ENCODE measurements at places on chromosomes 5 and 9.

DNA sequence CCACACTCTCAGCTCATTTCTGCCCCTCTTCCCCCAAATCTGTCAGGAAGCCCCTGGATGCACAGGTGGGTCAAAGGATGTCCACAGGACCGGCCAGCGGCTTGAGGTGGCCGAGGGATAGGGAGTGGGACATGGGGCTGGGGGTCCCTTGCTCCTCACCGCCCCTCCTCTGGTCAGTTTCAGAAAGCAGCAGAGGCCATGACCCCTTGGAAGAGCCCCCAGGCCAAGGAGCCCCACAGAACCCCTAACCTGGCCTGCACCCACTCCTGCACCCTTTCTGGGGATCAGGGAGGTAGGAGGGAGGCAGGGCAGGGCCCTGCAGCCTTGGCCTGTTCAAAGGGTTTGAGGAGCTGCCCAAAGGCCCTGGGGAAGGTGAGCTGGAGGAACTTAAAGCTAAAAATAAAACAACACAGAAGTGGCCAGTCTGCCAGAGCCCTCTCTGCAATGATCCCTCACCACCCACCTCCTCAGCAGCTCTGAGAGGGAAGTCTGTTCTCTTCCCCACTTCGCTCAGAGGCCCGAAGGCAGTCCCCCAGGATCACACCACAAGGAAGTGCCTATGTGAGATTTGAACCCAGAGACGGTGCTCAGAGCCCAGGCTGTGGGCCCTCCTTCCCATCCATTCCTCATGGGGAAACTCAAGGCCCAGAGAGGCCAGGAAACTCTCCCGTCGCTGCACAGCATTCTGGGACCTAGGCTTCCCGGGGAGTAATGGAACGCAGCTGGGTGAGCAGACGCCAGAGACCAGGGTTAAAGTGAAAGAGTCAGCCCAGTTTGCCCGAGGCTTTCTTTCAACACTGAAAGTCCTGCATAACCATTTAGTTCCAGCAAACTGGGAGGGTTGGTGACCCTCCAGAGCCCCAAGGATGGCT lies 910 bp downstream of the ENG start:
- no peak for DNase-seq

DNA sequence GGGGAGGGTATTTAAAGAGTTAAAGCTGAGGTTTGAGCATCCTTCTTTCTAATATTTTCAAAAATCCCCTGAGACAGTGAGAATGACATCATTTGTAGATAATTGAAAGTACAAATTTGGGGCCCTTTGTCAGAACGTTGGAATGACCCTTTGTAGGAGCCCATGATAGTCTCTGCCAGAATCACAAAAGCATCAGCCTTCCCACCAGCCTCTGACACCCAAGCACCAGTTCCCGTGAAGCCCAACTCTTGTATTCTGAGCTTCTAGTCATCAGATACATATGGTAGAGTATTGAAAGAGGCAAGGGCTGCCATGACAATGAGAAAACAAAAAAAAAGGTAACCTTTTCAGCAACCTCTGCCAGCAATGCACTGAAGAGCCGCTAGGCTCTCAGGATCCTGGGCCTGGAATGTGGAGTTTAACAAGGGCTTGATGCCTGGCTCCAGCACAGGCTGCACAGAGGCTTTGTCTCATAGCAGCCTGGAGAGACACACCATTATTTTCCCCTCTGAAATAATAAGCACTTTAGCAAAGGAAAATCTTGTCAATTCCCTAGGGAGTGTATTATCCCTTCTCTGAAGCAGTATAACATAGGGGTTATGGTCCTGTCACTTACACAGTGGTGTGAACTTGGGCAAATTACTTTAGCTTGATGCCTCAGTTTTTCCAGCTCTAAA lies 114.4 kb downstream of the ZNF608 start:
- peak; percentile 32 for DNase-seq

DNA sequence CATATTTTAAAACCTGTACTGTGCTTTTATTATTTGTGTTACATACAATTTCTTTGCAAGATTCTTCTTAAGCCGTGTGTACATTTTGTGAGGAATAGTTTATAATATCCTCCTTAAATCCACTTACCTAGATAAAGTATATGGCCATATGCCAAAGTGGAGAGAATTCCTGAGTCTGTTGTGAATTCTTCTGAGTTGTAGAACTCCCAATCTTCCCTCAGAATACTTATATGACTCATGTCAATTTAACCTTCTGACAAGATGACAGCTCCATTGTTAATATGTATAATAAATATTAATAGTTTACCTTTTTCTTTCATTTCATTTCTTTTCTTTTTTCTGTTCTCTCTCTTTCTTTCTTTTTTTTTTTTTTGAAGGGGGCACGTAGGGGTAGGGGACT lies 6.0 kb upstream of the RICTOR start:
- DNase-seq, result no peak

DNA sequence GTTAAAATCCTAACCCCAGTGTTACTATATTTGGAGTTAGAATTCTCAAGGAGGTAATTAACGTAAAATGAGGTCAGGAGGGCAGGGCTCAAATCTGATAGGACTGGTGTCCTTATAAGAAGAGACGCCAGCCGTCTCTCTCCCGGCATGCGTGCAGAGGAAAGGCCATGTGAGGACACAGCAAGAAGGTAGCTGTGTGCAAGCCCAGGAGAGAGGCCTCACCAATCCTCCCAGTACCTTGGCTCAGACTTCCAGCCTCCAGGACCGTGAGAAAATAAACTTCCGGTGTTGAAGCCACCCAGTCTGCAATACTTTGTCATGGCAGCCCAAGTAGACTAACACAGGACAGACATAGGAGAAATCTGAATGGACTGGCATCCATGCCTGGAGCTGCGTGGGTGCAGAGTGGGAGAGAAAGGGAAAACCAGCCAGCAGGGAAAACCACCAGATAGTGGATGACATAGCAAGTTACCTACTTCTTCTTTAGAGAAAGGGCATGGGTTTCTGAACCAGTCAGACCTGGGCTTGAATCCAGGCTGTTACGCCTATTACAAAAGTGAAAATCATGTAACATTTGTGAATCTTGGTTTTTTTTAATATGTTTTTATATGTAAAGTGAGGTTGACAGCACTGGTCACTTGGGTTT lies 89.2 kb downstream of the FSTL4 start:
- no peak for DNase-seq

DNA sequence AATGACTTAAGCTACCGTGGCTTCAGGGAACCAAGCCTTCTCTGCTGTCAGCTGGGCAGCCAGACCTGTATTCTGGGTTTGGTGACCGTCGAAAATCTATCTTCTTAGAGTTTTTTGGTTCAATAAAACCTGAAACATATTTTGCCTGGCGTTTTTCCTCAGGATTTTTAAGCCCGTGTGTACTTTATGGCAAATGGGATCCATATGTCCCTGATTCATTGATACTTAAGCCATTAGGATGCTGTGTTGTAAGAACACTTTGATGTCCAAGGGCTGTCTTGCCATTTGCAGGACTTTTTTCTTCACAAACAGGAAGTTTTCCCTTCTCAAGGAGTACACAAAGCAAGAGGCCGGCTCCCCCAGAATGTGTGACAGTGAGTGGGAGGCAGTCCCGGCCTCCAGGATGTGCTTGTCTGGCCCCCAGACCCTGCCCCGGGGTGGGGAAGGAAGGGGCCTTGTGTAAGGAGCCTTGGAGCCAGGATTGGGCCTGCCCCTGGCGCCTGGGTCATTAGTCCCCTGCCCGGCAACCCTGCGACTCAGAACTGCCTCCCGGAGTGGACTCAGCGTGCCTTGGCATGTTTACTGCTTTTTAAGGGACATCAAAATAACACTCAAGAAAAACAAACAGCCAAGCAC lies 83.4 kb upstream of the SMIM23 start:
- DNase-seq, result no peak

DNA sequence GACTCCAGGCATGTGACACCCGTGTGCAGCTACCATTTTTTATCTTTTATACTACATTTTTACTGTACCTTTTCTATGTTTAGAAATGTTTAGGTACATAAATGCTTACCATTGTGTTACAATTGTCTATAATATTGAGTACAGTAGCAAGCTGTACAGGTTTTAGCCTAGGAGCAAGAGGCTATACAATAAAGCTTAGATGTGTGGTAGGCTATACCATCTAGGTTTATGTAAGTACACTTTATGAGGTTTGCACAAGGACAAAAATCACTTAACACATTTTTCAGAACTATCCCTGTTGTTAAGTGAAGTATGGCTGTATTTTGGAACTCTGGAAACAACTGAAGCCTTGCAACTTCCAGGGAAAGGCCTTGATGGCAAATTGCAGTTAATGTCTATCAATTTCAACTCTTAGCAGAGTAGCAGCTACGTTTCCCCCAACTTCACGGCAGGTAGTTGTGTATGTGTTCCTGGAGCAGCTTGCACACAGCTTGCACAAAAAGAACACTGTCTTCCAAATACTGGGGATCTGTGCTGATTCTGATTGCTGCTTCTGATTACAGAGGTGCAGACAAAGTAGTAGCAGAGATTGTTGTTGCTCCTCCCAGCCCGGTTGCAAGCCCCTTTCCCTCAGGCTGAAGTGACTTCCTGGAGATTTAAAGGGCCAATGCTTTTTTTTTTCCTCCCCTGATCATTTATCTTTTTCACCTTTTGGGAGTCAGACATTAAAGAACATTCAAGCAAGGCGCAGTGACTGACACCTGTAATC lies 30.0 kb downstream of the SIL1 start:
- DNase-seq, result no peak

DNA sequence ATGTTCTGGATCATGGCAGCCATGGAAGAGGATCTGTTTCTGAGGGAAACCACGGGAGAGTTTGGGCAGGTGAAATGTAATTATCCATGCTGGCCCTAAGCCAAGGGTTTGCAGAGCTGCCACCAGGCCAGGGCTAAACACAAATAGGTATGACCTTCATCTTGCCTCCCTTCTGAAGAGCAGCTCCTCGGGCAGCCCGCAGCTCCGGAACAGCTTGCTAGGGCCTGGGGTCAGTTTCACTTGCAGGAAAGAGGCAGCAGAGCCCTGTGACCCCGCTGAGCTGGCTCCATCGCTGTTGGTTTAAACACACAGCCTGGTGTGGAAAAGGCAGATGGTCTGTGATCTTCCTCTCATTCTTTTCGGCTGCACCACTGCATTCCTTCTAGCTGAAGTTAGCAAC lies 141.4 kb downstream of the TMEM38B start:
- no peak for DNase-seq

DNA sequence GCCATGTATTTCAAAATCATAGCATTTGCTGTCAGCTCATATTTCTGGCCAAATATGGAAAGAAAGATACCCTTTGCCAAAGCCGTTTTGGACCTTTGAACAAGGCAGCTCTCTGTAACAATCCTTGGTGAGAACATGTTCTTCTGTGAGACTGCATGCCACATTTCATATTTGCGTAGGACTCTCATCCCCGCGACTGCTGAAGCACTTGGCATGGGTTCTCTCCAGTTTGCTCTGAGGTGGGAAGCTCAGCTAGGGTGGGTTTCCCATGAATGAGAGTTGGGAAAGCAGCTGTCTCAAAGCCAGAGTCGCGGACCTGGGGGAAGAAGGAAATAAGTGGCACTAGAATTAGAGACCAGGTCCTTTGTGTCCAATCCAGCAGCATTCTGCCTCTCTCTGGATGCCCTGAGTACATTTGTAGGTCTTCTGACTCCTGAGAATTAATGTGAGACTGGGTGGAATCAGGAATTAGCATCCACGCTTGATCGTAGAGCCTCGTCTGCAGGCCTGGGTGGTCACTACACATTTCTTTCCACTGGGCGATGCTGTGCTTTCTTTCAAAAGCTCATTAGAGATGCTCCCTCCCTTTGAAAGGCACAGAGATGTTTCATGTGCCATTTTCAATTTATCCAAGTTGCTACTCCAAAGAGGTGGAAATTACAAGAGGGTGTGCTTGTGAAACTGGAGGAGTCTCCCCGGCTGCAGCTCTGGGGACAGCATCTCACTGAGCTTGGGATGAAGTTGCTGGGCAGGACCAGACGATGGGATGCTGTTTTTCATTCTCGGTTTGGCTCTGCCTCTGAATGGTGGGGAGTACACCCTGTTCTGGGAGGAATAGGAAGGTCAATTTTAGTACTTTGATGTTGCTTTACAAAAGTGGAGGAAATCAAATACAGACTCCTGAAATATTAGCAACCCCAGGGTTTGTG lies 197.2 kb downstream of the GADD45G start:
- DNase-seq, result no peak

DNA sequence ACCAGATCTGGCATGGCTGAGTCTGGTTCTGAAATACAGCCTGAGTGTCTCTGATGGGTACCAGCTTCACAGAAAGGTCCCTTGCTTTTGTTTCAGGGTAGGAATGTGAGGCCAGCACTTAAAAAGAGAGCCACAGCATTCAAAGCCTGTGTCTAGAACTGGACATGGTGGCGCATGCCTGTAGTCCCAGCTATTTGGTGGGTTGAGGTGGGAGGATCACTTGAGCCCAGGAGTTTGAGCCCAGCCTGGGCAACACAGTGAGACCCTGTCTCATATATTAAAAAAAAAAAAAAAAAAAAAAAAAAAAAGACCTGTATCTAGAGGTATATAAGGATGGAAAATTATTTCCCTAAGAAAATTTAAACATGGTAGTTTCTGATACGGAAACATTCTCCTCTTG lies 202.3 kb downstream of the GAPVD1 start:
- DNase-seq, result no peak

DNA sequence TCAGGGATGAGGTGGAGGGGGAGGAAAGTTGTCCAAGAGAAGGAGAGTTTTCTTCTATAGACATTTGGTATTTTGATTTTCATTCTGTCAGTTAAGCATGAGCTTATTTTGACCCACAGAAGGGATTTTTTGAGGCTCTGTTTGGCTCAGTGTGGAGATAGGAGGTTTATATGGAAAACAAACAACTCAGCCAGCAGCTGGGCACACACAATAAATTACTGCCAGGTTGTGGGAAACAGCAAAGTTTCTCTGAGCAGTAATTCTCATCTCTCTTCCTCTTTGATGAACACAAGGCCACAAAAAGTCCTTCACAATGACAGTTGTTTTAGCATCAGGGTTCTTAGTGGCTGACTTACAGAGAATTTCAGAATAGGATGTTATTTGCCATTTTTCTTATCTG lies 486.1 kb downstream of the KDM4C start:
- no peak for DNase-seq

- no peak for DNase-seq
Measured at GRCh38 chr5:122908662-122909061, 63.2 kb downstream of the SNX24 start.

- DNase-seq, result no peak
Measured at GRCh38 chr5:111584651-111585050, 72.3 kb upstream of the STARD4 start.

- no peak for DNase-seq
Measured at GRCh38 chr9:135487281-135488012, 7.9 kb downstream of the PPP1R26 start.

Data from NT2/D1 (cell line).